Hematopoietic multipotent progenitor cell treated with erythropoietin and hydrocortisone succinate and interleukin-3 and kit ligand, for 6 days (in vitro differentiated cells): ENCODE measurements at places on chromosomes 16 and 17.

- peak; percentile 84 for DNase-seq
Measured at GRCh38 chr16:84599521-84600202, 18.2 kb downstream of the COTL1 start.

GRCh38 chr17:65809366-65809765 lies 247.9 kb upstream of the AXIN2 start:
- no peak for DNase-seq

- no peak for DNase-seq
Measured at GRCh38 chr17:4345581-4346252, 20.8 kb downstream of the UBE2G1 start.

DNA sequence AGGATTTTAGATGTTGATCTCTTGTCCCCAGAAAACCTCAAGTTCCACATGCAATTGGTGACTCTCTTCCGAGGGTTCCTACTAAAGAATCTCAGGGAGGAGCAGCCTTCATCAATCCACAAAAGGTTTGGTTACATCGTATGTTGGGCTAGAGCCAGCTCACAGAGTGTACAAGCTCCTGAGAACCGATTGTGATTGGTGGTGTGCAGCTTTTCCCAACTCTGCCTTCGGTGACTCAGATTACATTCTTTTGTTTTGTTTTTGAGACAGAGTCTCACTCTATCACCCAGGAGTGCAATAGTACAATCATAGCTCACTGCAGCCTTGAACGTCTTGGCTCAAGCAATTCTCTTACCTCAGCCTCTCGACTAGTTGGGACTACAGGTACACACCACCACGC lies 172.4 kb downstream of the PMP22 start:
- DNase-seq, result no peak

- DNase-seq, result peak; percentile 76
Measured at GRCh38 chr17:74325743-74326379, at the start of gene KIF19. Gene KIF19 (plus strand): TSS chr17:74326226. CDS start chr17:74326350, 124 bp downstream.

DNA sequence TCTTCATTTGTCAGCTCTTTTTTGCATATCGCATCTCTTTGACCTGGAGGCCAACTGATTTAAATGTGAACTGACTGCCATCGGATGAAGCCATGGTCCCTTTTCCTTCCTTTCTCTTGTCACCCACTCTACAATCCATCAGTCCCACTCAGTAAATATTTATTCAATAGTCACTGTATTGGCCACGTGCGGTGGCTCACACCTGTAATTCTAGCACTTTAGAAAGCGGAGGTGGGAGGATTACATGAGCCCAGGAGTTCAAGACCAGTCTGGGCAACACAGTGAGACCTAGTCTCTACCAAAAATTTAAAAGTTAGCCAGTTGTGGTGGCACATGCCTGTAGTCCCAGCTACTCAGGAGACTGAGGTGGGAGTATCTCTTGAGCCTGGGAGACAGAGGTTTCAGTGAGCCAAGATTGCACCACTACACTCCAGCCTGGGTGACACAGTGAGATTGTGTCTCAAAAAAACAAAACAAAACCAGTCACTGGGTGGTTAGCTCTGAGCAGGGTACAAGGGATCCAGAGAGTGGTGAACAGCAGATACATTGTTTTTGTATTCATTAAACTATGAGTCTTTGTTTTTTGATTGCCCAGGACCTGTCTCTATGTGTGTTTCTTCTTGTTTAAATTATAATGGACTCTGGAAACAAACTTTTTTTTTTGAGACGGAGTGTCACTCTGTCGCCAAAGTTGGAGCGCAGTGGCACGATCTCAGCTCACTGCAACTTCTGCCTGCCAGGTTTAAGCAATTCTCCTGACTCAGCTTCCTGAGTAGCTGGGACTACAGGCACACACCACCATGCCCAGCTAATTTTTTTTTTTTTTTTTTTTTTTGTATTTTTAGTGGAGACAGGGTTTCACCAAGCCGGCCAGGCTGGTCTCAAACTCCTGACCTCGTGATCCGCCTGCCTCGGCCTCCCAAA lies 6.9 kb downstream of the PHAF1 start:
- DNase-seq, result no peak

GRCh38 chr16:78462288-78463208 lies 363.1 kb downstream of the WWOX start:
- DNase-seq, result no peak

- DNase-seq, result no peak
Measured at GRCh38 chr17:77597418-77598240, 360.9 kb upstream of the TNRC6C start.

DNA sequence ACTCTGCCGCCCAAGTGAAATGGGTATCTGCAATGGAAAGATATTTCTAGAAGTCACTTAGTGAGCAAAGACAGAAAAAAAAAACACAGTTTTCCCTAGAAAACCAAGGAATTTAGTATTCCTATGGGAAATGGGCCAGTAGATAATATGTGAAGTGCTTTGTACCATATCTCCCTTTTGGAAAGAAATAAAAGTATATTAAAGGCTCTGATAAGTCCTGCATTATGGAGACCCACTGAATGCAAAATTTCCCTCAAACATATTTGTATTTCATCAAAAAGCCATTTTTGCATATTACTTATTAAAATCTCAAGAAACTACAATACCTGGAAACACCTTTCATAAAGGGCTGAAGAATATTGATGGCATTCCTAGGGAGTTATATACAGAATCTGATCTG lies 51.6 kb upstream of the DYNLRB2 start:
- DNase-seq, result no peak

- no peak for DNase-seq
Measured at GRCh38 chr16:77946823-77947222, 75.5 kb upstream of the CLEC3A start.
